T-helper 17 cell (primary cell): ENCODE measurements at places on chromosomes 7 and 10. TPM values are rescaled to one million over a fixed set of nuclear protein-coding genes. Genes with fewer than 3 reads are reported as not detected.

AKR1C4 gene
- total RNA-seq: not detected

BTBD16 gene
- not detected for total RNA-seq

DNA sequence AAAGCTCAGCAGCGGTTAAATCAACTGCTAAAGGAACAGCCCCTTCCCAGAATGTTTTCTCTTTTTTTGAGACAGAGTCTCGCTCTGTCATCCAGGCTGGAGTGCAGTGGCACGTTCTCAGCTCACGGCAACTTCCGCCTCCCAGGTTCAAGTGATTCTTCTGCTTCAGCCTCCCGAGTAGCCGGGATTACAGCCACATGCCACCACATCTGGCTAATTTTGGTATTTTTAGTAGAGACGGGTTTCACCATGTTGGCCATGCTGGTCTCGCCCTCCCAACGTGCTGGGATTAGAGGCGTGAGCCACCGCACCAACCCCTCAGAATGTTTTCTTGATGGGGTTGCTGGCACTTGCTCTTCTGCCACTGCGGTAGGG is 59.8 kb upstream of the IL6 start:
- DNase-seq: no peak

- DNase-seq: no peak
Measured at GRCh38 chr10:47049056-47049851, 138.0 kb downstream of the PTPN20 start.

GRCh38 chr10:68553138-68553537 is 7.0 kb upstream of the TET1 start:
- no peak for DNase-seq
